Stimulated activated CD4-positive, alpha-beta T cell treated with anti-CD3 and anti-CD28 coated beads, Interleukin-12 subunit alpha, Interleukin-12 subunit beta, amount 100 ng/mL, for 4 hours (primary cell): ENCODE measurements at places on chromosomes 16 and 17.

DNA sequence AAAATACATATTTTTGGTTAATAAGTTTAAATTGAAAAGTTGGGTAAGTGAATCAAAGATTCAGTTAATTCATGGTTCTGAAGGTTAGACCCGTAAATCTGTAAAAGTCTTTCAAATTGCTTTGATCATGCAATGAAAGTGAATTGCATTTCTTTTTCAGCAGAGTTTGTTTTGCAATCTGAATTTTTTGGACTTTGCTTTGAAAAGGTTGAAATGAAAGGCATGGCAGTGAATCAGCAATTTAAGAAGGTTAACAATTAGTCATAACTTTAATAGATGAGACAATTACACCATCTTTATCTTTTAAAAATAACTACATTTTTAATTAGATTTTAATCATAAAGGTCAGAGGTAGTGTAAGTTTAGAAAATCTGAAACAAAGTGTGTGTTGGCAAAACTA, 310.9 kb upstream of the KCNJ16 start:
- no peak for DNase-seq

DNA sequence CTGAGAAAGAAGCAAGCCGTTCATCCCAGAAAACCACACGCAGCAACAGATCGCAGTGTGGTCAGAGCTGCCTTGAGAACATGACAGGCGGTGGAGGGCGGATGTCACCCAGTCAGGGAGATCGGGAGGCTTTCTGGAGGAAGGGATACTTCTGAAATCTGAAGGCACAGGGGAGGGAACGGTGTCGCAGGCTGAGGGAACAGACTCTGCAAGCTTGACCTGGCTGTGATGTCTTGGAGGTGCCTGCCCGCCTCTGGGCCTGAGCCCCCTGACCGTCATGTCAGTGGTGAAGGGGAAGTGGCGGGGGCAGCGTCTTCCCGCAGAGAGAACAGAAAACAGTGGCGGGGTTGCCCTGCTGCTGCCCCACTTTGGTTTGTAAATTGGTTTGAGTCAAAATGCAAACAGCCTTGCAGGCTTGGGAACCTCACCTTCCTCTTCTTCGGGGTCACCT, 8.1 kb upstream of the ATP2A3 start:
- no peak for DNase-seq

DNA sequence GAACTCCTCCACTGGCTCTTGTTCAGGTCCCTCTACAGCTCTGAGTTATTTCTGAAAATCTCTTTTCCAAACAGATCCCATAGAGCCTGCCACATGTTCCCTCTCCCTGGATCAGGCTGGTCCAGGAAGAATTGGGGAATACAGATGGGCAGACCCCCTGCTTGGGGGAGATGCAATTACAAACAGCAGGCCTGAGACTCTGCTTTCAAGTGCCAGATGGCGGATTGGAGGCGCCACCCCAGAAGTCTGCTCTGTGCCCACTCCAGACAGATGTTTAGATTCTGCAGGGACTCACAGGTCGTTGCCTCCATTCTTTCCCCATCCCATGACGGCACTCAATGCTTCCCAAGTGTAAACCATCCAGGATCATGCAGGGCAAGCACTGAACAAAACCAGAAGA, 316.6 kb downstream of the SLC39A11 start:
- no peak for DNase-seq

DNA sequence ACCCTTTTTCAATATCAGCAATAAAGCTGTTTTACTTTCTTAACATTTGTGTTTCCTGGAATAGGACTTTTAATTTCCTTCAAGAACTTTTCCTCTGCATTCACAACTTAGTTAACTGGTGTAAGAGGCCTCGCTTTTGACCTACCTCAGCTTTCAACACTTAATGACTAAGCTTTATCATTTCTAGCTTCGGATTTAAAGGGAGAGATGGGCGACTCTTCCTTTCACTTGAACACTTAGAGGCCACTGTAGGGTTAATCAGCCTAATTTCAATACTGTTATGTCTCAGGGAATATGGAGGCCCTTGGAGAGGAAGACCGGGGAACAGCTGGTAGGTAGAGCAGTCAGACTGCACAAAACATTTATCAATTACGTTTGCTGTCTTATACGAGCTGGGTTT, 4.7 kb downstream of the SYNRG start:
- DNase-seq = no peak

DNA sequence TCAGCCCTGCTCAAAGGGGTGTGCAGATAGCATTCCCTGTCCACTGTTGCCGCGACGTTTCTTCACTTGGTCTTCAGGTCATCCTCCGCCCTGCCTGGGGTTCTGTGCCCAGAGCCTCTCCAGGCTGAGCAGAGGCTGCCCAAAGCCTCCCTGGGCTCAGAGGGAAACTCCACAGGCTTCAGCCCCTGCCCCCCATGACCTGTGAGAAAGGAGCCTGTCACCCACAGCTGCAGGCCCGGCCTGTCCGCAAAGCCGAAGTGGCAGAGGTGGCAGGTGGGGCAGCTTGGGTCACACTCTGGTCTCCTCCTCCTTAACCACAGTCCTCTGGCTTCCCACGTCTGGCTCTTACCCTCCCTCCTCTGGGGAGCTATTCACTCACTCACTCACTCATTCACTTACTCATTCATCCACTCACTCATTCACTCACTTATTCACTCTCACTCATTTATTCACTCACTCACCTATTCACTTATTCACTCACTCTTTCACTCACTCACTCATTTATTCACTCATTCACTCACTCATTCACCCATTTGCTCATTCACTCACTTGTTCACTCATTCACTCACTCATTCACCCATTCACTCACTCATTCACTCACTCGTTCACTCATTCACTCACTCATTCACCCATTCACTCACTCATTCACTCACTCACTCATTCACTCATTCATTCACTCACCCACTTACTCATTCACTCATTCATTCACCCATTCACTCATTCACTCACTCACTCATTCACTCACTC, 7.1 kb upstream of the CPSF4L start:
- no peak for DNase-seq
